ENCODE measurements at places on chromosomes 7 and 10.

DNA sequence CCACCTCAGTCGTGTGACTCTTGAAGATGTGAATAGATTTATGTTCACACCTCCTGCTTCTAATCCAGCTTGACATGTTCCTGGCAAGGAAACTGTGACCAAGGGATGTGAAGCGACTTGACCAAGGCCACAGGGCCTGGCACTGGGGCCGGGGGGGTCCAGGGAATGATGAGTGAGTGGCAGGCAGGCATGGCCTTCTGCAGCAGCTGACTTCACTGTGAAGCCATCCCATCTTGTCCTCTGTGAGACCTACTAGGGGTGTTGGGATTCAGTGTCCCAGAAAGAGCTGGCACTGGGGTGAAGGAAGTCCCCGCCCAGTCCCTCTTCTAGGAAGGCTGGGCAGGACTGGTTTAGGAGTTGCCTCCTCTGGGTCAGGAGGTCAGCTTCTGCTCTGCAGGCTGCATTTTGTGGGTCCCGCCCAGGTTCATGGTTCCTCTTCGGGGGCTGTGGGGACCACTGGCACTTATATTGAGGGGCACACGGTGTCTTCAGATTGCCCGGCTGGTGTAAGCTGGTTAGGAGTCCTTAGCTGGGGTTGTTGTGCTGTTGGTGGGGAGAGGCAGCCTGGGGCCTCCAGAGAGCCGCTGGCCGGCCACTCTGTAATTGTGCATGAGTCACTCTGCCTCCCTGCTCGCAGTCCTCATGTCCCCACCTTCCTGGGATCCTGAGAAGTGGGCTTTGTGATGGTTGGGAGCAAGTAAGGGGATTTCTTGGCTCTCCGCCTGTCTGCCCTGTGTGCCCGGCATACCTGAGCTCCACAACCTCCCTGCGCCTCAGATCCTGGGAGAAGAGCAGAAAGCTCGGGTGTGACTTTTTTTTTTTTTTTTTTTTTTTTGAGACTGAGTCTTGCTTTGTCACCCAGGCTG, 11.0 kb downstream of the ZMIZ1 start:
- DNase-seq = no peak

GRCh38 chr10:95655571-95656290, 780 bp downstream of the ALDH18A1 start:
- no peak for DNase-seq

DNA sequence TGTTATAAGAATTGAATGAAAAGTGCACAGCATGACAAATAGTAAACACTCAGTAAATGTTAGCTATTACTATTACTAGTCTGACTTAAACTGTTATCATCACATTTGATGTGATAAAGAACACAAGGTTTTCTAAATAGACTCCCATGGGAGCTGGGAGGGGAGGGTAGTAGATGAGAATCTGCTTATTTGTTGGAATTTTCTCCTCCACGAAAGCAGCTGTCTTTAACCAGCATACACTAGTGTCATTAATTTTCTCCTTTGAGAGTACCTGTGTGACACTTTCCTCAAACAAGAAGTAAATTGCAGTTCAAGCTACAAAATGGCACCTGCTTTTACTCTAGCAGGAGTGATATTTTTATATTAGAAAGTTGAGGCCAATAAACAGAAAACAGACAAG, 200.1 kb downstream of the SKAP2 start:
- no peak for DNase-seq

DNA sequence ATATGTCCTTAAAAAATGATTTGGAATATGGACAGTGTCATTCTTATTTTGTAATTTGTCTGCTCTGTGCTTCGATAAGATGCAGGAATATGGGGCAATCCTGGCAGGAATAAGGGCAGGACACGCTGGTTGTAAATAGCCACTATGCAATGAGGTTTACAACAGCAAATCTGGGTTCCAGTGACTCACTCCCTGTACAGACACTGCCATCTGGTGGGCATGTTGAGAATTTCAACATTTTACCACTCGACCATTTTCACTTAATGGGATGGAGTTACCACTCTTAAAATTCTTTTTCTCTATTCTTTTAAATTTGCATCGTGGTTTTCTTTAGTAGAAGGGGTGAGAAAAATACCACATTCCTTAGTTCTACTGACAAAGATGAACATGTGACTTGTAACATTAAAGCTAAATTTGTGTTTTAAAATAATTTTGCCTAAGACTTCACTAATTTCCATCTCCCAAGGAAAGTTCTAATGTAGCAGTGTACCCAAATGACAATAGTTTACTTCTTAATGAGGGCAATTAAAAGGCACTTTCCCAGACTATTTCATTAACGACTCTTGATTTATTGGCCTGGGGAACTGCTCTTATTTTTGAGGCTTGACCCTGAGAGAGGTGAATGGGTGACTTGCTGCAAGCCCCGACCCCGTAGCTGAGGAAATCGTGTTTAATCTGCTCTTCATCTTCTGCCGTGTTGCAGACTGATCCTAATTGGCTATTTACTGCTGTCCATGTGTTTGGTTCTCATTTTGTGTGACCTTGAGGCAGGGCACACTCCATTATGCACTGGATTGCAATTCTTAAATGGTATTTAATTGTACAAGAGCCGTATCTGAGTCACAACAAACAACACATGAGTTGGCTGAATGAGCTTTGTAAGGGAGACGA, 173.6 kb upstream of the IMMP2L start:
- DNase-seq = peak; percentile 86

GRCh38 chr10:43461950-43462349, 25.0 kb downstream of the ZNF487 start:
- peak; percentile 87 for DNase-seq

DNA sequence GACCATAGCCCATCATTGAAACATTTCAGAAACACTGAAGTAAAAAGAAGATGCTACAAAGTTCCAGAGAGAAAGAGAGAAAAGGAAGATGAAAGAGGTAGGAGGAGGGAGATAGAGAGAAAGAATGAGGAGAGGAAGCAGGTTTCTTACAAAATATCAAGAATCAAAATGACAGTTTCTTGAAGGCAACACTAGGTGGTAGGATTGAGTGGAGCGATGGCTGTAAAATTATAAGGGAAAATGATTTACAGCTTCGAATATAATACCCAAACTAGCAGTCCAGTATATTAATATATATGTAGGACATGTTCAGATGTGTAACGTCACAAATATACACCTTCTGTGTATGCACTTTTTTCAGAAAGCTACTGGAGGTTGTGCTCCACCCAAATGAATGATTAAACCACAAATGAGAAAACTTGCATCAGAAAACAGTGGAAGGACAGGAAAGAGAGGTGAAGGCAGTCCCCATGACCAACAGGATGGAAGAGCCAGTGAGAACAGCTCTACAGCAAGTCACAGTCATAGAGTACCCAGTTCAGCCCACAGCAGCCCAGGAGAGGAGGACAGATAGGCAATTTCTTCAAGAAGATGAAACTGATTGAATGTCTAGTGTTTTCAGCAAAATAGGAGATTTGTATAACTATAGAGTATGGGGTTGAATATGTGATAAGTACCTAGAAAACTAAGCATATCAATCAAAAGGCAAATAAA, 151.5 kb upstream of the TARP start:
- DNase-seq = no peak

DNA sequence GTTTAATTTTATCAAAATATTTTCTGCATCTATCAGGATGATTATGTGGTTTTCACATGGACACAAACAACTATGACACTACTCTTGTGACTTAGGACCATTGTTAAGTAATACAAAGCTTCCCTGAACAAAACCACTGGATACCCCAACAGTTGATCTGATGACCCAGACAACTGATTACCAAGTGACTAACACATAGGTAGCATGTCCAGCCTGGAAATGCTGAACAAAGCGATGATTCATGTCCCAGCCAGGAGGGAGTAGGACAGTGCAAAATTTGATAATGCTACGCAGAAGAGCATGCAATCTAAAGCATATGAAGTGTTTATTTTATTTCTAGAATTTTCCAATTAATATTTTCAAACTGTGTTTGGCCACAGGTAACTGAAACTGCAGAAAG, 8.9 kb upstream of the PNLIP start:
- DNase-seq = no peak

- DNase-seq = no peak
Measured at GRCh38 chr7:31805209-31805818, 118.3 kb downstream of the PPP1R17 start.

- DNase-seq = no peak
Measured at GRCh38 chr10:13349463-13350274, 1.6 kb upstream of the SEPHS1 start.

GRCh38 chr7:70178787-70179186, 580.5 kb downstream of the AUTS2 start:
- DNase-seq = no peak

- DNase-seq = no peak
Measured at GRCh38 chr10:22453948-22454591, 108.8 kb downstream of the SPAG6 start.

- DNase-seq = no peak
Measured at GRCh38 chr10:921471-922414, 9.8 kb downstream of the LARP4B start.

DNA sequence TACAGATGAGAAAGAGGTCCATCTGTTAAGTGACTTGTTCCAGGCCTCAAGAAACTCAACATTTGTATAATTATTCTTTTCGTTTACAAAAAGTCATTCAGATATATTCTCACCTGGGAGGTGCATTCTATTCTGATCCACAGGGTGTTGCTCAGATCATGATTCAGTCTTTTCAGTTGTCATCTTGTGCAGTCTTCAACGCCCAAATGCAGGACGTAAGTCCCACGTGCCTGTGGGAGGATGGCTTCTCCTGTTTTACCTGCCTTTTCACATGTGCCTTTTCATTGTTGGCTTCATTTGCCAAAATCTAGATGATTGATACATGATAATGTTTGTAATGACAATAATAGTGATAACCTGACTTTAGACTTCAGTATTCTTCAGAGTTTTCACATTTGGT, 46.5 kb downstream of the SLK start:
- no peak for DNase-seq

GRCh38 chr7:974172-974571, 1.2 kb downstream of the COX19 start:
- DNase-seq = no peak

DNA sequence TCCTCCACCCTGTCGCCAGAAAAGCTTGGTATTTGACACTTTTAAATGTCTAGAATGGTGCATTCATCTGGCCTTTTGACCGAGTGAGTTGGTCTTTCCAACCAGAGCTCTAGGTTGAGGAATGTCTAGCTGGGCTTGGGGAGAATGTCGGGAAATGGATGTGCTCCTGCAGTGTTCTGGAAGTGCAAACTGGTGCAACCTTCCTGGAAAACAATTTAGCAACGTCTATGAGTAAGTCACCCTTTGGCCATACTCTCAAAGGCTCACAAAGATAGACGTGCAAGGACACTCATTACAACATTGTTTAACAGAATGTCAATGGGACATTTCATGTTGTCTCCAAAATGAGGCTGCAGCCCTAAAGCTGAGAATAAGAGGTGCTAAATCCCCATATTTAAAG, 12.2 kb upstream of the NMT2 start:
- no peak for DNase-seq

GRCh38 chr10:117933036-117933435, 113.7 kb downstream of the RAB11FIP2 start:
- DNase-seq = no peak

GRCh38 chr7:37467002-37467401, 18.3 kb upstream of the ELMO1 start:
- no peak for DNase-seq

DNA sequence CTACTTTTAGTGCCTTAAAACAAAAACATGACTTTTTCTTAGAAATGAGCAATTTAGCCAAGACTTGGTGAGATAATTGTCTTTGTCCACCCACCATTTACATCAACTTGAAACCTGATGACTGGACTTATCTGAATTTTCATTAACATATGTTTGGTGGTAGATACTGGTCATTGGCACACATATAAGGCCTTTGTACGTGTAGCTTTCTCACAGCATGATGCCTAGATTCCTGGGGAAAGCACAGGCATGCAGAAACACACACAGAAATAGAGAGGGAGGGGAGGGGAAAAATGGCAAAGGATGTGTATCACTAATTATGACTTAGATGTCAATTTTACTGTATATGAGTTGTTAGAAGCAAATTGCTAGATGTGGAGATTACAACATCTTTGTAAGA, 488.4 kb downstream of the NXPH1 start:
- no peak for DNase-seq

DNA sequence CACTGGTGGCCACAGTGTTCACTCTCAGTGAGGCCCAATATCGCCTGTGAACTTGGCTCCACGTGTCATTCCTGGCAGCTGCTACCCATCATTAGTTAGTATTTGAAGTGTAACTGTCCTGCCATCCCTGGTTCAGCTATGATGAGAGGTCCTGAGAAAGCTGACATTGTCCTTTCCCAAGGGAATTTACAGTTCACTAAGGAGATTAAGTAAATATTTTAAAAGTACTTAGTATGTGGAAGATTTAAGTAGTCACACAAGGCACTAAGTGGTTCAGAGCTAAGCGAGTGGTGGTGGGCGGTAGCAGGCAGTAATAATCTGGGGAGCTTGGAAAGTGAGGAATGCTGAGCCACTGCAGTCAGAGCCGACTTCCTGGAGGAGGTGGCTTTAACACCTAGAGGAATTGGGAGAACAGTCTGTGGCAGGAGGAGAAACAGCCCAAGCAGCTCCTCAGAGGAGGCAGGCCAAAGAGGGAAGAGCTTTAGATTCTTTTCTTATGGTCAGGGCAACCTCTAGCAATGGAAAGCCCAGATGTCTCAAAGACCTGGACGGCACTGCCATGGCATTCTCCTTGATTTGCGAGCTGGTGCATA, 519.7 kb downstream of the LRMDA start:
- DNase-seq = no peak

- no peak for DNase-seq
Measured at GRCh38 chr10:58851606-58852005, 324.8 kb upstream of the PHYHIPL start.

DNA sequence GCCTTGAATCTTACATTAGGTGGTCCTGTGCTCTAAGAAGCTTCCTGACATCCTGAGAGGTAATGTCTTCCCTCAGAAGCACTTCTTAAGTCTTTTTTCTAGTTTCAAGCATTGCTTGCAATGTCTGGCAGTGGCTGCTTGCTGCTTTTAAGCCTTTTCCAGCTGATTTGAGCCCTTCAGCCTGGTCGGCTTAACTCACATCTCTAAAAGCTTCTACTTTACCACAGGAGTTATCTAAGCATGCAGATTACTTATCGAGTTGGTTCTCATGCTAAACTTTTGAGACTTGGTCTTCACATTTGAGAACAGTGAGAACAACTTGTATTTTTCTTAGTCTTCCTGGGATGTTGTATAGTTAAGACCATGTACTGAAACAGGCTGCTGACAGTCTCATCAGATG, 3.9 kb downstream of the LRMDA start:
- no peak for DNase-seq

- DNase-seq = no peak
Measured at GRCh38 chr7:71937840-71938371, 474.2 kb downstream of the CALN1 start.

- no peak for DNase-seq
Measured at GRCh38 chr7:5420067-5420880, 3.4 kb downstream of the TNRC18 start.
